Colonic mucosa (tissue), 4 donors: ENCODE measurements at places on chromosomes 1 and 21. TPM values are rescaled to one million over a fixed set of nuclear protein-coding genes. Genes with fewer than 3 reads are reported as not detected.

GRCh38 chr1:24765308-24765988, 20.2 kb downstream of the CLIC4 start:
- H3K4me1 ChIP-seq, result no peaks in the 10 kb centered on the region
- no peak overlapping the region for H3K4me3 ChIP-seq
- H3K27ac ChIP-seq, result no peak overlapping the region
- H3K27me3 ChIP-seq, result no peaks in the 10 kb centered on the region
- H3K36me3 ChIP-seq, result no peaks in the 10 kb centered on the region
- DNase-seq, result no peak

DNA sequence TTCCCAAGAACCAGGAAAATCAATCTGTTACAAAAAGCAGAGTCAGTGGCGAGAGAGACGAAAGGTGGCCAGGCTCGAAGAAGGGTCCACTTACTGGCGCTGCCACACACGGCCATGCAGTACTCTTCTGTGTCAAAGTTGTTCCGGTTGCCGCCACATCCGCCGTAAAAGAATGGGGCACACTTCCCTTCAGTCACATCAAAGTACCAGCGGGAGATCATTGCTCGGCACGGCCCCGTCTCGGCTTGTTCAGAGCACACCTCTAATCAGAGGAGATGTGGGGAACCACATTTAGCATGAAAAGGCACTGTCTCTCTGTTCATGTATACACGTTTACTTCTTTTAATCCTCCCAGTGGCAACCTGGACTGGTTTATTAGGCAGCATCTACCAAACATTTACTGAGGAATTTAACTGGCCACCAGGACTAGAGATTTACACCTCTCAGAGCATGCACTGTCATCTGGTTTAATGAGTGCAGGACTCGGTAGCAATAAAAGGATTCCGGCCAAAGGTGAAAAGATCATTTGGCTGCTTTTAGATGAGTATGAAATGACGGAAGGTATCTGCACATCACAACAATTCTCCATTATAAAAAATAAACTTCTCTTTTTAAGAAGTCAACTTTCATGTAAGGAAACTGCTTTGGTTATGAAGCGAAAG, 170.5 kb downstream of the APP start:
- H3K36me3 ChIP-seq, result no peaks in the 10 kb centered on the region
- DNase-seq, result peak; percentile 51
- no peak overlapping the region for H3K4me3 ChIP-seq
- H3K27me3 ChIP-seq, result no peaks in the 10 kb centered on the region
- no peak overlapping the region for H3K27ac ChIP-seq
- H3K4me1 ChIP-seq, result peaks cover 4% of the 10 kb centered on the region

DNA sequence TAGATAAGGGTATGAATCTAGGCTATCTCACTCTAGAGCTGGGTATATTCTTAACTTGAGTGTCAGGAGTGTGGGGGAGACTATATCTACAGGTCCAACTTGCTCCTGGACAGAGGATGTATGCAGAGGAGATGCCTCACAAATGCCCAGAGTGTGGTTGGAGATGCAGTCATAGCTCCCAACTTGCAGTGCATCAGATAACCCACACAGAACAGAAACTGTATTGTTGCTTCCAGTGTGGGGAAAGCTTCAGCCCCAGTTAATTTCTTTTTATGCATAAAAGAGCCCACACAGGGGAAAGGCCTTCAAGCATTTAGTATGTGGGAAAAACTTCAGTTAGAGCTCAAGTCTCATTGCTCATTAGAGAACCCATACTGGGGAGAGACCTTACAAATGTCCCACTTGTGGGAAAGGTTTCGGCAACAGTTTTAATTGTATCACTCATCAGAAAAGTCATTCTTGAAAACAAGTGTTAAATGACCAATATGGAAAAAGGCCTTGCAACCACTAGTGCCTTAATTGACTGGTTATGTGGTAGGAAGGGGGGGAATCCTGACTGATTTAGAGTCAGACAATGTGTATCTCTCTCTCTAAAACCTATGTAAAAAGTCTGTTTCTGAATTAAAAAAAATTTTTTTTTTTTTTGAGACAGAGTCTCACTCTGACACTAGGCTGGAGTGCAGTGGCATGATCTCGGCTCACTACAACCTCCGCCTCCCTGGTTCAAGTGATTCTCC, 67.9 kb downstream of the EBNA1BP2 start:
- H3K4me3 ChIP-seq, result no peak overlapping the region
- H3K36me3 ChIP-seq, result no peaks in the 10 kb centered on the region
- H3K27me3 ChIP-seq, result no peaks in the 10 kb centered on the region
- no peak overlapping the region for H3K27ac ChIP-seq
- H3K4me1 ChIP-seq, result no peaks in the 10 kb centered on the region
- no peak for DNase-seq

FLAD1 gene
- 28.2 TPM for total RNA-seq

NUDT4B gene
- not detected for total RNA-seq
